CD8-positive, alpha-beta memory T cell (primary cell): ENCODE measurements at places on chromosomes 5 and 9. TPM values are rescaled to one million over a fixed set of nuclear protein-coding genes. Genes with fewer than 3 reads are reported as not detected.

DNA sequence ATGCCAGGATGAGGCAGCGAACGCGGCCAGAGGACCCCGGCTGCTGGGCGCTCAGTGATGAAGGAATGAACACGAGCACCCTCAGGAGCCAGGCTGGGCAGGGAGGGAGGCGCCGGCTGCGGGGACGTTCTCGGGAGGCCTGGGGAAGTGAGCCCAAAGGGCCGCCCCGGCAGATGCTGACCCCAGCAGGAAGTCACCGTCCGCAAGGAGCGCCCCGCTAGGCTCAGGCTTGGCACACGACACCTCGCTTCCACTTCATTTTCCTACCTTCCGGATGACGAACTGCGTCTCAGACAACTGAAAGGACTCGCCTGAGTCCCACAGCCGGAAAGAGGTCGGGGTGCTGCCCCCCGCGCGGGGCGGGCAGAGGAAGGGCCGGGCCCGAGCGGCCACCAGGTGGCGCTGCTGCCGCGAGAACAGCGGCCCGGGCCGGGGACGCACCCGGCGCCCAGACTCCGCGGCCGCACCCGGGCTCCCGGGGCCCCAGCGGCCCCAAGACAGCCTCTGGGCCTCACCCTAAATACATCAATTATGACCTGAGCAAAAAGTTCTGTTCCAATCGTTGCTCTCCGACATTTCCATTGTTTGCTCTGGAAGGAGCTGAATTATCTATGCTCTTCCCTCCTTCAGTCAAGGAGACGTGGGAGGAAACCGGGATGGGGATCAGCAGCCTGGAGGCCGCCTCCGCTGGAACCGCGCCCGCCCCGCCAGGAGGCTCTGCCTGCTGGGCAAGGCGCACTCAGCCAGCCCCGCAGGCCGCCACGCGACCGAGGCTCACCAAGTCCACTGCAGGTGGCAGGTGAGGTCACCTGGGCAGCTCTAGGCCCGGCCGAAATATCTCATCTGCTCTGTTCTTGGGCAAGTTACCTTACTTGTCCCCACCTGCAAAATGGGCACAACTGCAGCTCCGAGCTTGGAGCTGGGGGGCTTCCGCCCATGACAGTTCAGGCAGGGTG is 107.0 kb downstream of the ZNF354C start:
- DNase-seq: peak; percentile 38

DNA sequence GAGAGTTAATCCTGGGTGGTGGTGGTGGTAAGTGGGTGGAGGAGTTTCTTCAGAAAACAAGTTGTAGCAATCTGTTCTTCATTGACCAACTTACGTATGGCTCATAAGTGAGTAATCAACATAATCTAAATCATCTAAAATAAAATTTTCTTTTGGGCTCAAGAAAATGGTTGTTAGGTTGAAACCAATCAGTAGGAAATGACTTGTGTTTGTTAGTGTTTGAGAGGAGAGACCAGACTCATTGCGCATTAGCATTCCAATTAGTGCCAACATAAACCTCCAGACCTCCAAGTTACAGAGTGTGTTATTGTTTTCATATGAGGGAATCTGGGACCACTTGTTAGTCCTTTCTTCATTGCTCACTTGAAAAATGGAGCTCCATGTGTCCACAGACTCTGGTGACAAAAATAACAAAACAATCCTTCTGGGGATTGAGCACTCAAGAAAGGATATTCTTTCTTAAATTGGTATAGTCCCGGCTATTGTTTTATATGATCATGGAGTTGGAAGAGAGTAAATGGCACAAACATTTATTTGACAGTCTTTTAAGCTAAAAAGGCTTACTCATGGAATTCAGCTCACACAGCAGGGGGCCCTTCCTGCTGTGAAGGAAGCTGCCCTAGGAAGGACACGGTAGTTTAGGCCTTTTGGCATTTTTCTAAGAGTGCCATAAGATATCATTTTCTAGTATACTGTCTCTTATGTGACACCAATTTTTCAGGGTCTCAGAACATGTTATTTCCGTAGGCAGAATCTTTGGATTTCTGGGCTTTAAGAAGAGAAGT is 441.1 kb downstream of the EBF1 start:
- no peak for DNase-seq

- no peak for DNase-seq
Observed at GRCh38 chr9:95025213-95026147, 292.0 kb downstream of the FANCC start.

DNA sequence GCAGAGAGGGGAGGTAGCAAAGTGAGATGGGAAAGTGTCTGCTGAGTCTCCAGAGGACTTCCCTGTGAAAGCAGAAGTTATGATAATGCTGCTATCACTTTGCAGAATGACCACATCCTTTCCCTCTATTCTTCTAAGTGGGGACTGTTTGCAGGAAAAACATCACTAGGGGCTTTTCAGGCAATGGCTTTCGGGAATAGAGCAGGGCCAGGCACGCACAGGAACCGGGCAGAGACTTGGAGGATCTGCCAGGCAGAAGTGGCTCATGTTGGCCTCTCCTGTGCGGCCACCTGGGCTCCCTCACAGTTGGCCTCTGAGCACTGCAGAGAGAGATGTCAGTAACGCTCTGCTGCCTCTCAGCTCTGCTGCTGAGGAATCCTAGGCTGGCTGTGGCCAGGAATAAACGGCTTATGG is 214.7 kb downstream of the MAST4 start:
- no peak for DNase-seq

DNA sequence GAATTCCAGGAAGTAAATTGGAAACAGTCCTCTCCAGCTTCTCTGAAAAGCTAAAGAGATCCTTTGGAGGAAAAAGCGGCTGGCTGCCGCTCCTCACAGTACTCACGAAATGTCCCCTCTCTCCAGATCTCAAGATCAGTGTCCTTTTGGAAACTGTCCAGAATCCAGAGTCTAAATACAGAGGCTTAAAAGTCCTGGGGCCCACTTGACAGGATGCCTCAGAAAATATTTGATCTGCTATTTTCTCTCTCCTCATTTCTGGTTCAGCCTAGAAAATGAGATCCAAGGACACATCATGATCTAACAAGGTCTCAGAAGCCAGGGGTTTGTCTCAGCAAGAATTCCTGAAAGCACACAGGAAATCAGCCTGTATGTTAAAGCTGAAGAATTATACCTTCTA is 7.2 kb downstream of the C1QTNF2 start:
- DNase-seq: no peak

DNA sequence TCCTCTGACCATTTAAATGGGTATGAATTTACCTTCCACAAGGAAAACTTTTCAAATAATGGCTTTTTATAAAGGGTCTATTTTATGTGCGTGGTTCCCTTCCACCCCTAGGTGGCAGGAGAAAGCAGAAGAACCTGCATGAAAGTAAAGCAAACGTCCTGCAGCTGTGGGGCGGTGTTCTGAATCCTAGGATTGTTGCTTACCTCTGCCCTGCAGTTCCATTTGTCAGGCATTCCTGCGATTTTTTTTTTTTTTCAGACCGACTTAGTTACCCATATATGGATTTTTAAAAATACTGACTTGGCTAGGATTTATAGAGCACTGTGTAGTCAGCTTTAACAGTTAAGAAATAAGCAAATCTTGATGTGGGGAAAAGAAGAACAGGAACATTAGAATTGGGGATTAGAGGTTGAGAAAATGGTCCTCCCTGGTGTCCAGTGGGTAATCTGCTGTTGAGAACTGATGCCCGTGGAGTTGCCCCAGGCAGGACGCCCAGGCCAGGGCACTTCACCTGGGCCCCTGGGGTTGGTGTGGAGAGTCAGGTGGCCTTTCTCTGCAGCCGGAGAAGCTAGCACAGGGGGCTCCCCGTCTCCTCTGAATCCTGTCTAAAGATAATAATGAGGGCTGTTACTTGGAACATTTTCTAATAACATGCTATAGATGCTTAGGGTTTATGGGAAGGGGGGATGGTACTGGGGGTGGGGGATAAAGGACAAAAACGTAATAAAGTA is 30.4 kb upstream of the LTC4S start:
- peak; percentile 23 for DNase-seq

DNA sequence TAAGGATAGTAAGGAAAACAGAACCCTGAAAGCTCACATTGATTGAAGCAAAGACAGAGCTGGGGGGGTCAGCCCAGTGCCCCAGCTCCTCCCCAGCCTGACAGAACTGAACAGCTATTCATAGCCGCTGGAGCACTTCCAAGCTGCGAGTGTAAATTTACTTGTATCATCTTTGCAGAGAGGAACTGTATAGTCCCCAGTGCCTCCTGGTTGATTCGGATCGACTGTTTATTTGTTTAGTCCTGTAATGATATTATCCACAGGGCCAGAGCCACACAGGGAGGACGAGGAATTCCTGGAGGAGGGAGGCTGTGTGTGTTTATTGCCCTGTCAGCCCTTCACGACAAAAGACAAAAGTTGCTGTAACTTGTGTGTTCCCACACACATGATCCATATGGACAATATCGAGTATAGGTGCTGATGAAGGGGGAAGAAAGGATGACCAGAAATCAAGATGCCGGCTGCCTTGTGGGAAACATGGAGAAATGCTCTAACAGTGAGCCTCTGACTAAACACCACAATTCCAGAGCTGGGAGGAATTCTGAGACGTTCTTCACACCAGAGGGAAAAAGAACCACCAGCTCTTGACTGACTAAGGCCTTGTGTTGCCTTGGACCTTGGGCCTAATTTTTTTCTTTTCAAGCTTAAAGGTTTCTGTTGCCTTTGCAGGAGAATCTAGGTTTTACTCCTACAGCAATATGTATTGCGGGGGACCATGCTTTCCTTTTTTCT is 31.1 kb downstream of the FOXD1 start:
- DNase-seq: no peak

- DNase-seq: no peak
Observed at GRCh38 chr9:134662143-134662876, 20.7 kb downstream of the COL5A1 start.

GRCh38 chr5:78605611-78606010 is 43.0 kb downstream of the LHFPL2 start:
- DNase-seq: no peak

DNA sequence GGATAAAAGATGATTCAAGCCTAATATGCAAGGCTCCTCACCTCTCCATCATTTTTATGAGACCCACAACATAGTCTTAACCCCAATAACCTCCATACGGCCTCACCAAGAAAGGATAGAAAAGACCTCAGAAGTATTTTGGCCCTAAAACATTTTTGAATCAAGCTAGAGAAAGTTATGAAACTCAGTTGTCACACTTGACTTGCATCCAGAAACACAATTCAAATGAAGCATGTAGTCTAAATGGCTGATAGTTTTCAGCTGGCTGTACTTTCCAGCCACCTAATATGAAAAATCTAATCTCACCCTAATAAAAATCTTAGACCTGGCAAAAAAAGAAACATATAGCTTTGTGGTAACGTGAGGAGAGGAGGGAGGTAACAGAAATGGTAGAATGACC is 116.1 kb downstream of the ARL15 start:
- no peak for DNase-seq

- DNase-seq: no peak
Observed at GRCh38 chr5:53882006-53882675, 321.7 kb downstream of the NDUFS4 start.

GRCh38 chr9:17137566-17137965 is 2.7 kb downstream of the CNTLN start:
- no peak for DNase-seq

GRCh38 chr5:13972029-13972428 is 27.5 kb upstream of the DNAH5 start:
- no peak for DNase-seq

DNA sequence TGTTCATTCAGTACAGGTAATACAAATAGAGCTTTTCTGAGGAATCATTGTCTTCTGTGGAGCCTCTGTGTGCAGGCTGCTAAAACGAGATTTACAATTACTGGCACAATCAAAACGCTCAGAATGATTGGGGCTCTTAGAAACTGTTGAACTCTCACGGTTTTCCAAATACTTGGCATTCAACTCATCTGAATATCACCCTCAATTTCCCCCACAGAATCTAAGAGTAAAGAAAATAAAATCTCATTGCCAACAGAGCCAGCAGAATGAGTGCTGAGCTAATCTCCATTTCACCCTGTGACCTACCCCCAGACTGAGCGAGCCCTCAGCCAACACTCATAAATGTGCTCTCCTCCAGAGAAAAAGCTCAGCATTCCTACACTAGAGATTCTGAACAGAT is 35.3 kb upstream of the TMED7 start:
- no peak for DNase-seq

DNA sequence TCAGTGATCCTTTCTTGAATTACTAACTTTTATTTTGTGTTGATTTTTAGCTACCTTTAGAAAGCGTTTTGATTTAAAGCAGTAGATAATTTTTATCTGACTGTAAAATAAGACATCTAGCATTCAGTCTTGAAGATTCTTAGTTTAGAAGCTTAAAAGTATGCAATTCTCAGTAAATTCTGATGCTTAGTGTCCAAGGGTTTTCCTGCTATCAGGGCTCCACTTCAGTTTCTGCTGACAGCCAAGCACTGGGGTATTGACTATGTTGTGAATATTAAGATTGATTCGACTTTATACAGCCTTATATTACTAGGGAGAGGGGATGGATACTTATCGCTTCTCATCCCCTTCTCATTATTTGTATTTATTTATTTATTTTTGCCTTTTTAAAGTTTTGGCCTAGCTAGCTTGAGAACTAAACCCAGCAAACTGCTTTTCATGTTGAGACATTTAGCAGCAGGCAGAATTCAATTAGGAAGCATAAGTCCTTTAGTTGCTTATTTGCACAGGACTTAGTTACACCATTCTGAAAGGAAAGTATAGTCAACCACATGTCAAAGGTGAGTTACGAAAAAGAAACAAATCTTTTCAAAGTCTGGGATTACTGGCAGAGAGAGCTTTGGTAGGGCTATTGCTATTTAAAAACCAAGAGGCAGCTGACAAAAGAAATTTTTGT is 2.9 kb downstream of the PBX3 start:
- DNase-seq: no peak

DNA sequence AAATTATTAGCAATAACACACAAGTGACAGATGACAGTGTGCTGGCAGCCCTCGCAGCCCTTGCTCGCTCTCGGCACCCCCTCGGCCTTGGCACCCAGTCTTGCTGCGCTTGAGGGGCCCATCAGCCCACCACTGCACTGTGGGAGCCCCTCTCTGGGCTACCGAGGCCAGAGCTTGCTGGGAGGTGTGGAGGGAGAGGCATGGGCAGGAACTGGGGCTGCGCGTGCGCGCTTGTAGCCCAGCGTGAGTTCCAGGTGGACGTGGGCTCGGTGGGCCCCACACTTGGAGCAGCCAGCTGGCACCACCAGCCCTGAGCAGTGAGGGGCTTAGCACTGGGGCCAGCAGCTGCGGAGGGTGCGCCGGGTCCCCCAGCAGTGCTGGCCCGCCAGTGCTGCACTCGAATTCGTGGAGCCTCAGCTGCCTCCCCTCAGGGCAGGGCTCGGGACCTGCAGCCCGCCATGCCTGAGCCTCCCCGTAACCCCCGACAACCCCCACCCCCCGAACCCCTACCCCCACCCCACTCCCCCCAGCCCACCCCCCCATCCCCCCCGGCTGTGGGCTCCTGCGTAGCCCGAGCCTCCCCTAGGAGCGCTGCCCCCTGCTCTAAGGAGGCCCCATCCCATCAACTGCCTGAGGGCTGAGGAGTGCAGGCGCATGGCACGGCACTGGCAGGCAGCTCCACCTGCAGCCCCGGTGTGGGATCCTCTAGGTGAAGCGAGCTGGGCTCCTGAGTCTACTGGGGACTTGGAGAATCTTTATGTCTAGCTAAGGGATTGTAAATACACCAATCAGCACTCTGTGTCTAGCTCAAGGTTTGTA is 240.9 kb downstream of the TRIM36 start:
- DNase-seq: no peak

GRCh38 chr5:167671176-167671575 is 620.3 kb upstream of the WWC1 start:
- DNase-seq: no peak

Gene ATP6V0E1
- polyA plus RNA-seq: 468 TPM

Gene TMEM250
- 74.9 TPM for polyA plus RNA-seq

Gene TYRP1
- not detected for polyA plus RNA-seq

Gene ADAM19
- 4.1 TPM for polyA plus RNA-seq

Gene GABRA6
- polyA plus RNA-seq: not detected
